ENCODE measurements at places on chromosomes 1 and 21.

DNA sequence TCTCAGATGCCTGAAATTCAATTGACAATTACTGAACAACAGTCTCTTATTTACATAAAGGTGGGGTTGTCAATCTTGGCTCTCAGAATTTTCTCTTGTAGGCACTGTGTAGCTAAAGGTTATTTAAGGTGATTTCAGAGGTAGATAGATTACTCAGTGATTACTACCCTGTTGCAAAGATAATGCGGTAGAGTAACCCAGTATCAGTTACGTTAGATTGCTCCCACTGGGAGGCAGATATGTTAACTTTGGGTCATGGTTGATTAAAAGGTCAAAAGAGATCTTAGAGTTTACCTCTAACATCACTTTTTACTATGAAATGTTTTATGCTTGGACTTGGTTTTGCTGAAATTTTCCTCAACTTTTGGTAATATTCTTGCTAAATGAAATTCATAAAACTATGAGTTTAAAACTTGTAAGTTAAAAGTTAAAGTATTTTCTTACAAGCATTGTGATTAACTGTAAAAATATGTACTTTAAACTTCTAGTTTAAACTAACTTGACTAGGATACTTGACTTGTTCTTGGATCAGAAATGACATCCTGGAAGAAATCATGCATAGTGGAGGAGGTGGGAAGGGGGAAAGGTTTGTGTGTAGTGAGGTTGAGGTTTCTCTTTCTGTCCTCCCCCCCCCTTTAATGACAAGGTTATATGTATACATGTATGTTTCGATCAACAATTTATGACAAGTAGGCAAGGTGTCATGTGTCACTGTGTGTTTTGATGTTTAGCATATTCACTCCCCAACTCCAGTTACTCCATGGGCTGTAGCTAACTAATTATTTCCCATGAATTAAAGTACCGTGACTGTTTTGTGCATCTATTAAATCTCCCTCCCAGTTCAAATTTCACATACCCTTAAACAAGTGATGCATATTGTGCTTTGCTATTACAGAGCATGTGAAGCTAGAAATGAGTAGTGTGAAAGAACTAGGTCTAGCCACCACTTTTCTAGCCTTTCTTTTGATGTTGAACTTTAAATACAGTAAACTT, 2.9 kb downstream of the LAMC1 start:
- peak; percentile 13 for DNase-seq

GRCh38 chr1:98099501-98099900, 178.7 kb upstream of the DPYD start:
- DNase-seq: no peak

DNA sequence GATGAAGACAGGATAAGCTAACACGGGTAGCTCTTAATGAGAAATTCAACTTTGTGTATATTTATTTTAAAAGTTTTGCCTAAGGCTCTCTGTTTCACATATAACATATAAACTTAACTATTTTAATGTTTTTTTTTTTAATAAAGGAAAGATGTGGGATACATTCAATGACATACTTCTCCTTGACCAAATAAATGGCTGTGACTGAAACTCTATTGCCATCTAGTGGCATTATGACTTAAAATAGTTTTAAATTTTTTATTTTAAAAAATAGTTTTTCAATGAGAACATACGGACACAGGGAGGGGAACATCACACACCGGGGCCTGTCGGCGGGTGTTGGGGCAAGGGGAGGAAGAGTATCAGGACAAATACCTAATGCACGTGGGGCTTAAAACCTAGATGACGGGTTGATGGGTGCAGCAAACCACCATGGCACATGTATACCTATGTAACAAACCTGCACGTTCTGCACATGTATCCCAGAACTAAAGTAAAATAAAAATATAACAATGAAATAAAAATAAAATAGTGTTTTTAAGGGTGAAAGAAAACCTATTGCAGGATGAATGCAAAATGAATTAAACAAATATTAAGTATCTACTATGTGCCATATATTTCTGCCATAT, 83.4 kb downstream of the LYST start:
- DNase-seq: no peak

DNA sequence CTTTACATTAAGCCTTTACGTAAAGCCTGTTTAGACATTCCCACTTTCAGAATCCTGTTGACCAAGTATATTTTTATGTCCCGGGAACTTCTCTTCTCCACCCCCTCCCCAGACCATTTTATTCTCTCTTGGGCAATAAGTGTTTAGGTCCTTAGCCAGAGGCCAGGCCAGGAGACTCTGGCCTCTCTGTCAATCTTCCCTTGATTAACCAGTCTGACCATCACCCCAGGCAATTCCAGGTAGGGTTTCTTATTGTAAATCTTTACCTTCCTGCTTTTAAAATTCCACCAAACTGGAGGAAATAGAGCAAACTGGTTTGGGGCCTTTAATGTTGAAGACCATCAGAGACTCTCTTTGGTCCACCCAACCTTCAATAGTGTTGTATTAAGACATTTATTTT, 12.2 kb upstream of the IFI6 start:
- DNase-seq: no peak

GRCh38 chr1:38328278-38329035, 281.9 kb upstream of the POU3F1 start:
- DNase-seq: no peak

- peak; percentile 78 for DNase-seq
These were observed 16.1 kb upstream of the PSMD4 start for GRCh38 chr1:151238467-151238739.

GRCh38 chr1:10738061-10739058, 58.1 kb downstream of the CASZ1 start:
- DNase-seq: no peak
